ENCODE measurements at places on chromosomes 2 and 18.

DNA sequence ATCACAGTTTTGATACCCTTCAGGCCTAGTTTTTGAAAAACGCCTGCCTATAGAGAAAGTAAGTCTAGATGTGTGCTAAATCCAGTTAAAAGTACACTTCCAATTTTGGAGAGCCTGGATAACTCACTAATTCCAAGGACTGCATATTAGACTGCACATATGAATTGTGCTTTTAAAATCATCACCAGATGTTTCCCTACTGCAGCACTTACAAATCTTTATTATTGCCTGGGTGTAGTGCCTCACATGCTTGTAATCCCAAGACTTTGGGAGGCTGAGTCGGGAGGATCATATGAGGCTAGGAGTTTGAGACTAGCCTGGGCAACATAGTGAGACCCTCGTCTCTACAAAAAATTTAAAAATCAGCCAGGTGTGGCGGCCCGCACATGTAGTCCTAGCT, 35.9 kb upstream of the HTR2B start:
- DNase-seq, result no peak

DNA sequence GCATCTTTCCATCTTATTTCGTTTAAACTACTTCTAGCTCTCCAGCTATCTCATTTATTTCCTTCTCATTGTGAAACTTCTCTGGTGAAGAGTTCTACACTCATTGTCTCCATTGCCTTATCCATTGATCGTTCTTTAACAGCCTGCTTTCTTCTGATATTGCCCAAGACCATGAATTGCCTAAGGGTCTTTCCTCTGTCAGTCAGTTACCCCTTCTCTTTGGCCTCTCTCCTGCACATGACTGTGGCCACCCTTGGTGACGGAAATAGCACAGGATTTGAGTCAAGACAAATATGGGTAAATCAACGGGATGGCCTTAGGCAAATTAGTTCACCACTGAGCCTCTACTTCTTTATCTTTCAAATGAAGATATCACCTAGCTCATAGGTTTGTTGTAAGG, 26.6 kb downstream of the NHEJ1 start:
- DNase-seq, result no peak

GRCh38 chr2:183383854-183384253, 259.6 kb downstream of the NUP35 start:
- DNase-seq, result no peak

DNA sequence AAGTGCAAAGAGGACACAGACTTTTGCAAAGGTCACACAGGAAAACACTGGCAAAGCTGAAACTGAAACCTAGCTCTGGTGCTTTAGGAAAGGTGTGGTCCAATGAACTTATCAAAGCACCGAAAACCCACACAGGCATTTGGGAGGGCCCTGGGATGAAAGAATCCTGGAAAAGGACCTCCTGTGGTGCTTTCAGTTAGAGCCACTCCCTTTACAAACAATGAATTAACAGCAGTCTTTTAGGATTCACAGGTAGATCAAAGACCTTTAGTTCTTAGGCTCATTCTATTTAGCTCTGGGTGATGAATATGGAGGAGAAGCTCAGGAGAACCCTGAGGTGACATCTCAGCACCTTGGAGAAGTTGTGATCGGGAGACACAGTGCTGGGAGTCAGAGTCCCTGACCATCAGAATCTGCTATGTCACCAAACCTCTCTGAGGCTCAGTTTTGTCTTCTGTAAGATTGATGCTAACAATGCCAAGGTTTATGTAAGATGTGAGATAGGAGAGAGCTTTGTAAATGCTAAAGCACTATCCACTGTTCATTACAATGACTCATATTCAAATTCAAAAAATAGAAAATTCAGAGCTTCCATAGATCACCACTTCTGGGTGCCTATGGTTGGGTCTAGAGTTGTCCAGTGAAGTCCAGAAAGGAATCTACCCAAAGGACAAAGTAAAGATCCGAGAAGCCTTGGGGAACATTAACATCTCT, 39.3 kb downstream of the VSNL1 start:
- no peak for DNase-seq

DNA sequence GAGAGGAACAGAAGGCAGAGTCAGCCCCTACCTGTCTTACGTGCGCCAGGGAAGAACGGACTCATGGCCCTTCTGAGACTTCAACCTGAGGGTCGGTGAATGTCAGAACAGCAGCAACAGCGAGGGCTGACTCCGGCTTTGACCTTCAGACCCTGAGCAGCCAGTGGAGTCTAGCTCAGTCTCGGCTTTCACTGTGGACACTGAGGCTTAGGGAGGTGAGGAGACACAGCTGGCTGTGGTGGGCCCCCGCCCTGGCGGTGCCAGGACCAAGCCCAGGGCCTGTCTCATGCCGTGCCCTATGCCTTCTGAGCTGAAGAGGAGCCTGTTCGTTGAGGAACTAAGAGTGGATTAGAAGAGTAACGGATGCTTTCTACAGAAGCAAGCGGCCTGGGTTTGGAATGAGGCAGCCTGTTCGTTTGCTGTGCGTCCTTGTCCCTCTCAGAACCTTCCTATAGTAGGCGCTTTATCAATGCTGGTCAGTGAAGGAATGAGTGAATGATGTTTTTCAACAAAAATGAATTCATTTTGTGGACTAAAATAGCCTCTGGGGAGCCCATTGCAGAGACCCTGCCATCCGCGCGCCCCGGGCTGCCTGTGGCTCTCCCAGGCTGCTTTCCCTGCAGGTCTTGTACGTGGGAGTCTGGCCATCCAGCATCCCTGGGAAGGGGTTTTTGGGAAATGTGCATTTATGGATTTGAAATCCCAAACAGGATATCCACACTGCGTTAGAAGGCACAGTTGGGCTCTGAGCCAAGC, 38.9 kb downstream of the ASB1 start:
- DNase-seq, result no peak

DNA sequence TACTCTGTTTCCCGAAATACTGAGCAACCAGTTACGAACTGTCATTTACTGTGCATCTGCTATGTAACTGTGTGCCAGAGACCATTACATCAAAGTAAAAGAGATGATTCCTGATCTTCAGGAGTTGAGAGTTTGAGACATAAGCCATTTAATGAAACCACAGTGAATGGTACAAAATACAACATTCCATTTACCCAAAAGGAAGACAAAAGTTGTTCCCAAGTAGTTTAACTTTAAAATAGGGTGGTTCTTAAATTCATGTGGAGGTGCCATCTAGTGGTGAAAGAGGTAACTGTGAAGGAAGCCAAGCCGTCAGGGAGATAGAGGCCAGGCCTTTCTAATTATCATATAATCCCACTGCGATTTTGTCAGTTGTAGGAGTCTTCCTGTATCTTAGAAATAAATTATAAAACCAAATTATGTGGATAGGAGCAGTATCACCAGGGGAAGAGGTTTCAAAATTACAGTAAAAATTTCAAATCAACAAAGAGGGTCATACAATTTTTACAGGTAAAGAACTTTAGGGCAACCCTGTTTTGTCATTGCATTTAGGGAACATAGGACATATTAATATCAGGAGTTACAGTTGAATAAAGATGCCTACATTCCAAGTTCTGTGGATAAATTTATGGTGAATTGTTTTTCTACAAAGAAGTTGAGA, 67.7 kb downstream of the EPAS1 start:
- DNase-seq, result no peak

GRCh38 chr2:220167956-220168355, 540.5 kb downstream of the SLC4A3 start:
- no peak for DNase-seq

DNA sequence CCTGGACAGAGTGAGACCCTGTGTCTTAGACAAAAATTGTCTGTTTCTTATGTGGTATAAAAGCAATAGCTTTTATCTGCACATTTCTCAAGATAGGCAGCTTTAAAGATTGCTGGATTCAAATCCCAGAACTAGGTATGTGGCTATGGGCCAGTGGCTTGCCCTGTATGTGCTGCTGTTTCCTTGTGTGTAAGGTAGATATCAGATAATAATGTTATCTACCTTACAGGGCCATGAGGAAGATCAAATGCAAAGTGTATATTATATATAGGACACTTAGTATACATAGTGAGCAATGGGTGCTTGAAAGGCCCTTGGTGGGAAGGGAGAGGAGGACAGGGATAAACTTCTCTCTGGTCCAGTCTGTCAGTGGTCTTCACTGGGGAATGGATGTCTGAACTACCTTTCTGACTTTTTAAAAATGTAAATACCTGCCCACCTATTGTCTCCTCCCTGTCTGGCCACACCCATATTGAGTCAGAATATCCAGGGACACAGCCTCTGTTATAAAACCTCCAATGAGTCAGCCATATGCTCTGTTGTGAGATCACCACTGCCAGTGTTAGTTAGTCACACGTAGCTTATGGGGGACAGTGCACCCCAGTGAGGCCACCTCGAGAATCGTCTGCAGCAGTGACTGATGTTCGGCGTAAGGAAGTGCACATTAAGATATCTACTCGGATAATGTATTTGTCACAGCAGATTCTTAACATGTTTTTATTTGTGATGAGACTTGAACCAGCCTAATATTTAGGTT, 383.4 kb downstream of the PTPRM start:
- DNase-seq, result no peak

DNA sequence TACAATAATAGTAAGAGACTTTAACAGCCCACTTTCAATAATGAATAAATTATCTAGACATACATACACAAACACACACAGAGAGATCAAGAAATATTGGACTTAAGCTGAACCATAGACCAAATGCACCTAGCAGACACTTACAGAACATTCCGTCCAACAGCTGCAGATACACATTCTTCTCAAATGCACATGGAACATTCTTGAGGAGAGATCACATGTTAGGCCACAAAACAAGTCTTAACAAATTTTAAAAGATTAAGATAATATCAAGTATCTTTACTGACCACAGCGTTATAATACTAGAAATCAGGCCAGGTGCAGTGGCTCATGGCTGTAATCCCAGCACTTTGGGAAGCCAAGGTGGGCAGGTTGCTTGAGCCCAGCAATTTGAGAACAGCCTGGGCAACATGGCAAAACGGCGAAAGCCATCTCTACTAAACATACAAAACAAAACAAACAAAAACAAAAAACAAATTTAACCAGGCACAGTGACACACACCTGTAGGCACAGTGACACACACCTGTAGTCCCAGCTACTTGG, 7.4 kb downstream of the CERKL start:
- no peak for DNase-seq

- no peak for DNase-seq
These were observed 41.6 kb downstream of the SEMA4F start for GRCh38 chr2:74695663-74696062.

GRCh38 chr18:59892123-59892522, 7.7 kb upstream of the PMAIP1 start:
- no peak for DNase-seq

DNA sequence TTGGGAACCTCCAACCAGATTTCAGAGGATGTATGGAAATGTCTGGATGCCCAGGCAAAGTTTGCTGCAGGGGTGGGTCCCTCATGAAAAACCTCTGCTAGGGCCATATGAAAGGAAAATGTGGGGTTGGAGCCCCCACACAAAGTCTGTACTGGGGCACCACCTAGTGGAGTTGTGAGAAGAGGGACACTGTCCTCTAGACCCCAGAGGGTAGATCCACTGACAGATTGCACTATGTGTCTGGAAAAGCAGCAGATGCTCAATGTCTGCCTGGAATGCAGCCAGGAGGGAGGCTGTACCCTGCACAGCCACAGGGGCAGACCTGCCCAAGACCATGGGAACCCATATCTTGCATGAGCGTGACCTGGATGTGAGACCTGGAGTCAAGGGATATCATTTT, 573.7 kb upstream of the NXPH2 start:
- no peak for DNase-seq

GRCh38 chr18:80148326-80149199, 39.5 kb downstream of the ADNP2 start:
- DNase-seq, result no peak

DNA sequence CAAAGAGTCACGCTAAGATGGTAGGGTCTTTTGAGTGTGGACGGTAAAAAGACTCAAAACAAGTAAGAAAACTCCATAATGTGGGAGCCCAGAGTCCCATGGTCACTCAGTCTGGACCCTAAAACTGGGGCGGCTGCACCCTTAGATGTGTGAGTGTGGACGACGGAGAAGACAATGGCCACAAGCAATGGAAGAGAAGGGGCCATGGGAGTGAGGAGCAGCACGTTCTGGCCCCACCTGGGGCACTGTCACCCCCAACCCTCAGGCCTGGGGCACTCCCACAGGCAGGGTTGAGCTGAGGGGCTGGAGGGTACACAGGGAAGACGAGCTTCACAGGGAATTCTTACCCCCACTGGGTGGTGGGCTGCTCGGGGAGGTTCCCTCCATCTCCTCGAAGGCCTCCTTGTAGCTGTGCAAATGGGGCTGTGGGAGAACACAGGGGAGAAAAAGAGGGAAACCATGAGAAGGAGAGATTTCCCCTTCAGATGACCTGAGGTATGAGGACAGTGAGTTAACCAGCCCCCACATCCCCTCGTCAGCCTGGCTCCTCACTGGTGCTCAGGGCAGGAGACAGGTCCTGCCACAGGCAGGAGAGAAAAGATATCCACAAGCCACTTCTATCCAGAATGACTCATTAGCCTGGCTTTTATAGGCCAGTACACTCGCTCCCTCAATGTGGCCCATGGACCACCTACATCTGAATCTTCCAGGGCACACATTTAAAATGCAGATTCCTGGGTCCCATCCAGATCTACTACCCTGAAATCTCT, 167.9 kb downstream of the TNS1 start:
- no peak for DNase-seq

DNA sequence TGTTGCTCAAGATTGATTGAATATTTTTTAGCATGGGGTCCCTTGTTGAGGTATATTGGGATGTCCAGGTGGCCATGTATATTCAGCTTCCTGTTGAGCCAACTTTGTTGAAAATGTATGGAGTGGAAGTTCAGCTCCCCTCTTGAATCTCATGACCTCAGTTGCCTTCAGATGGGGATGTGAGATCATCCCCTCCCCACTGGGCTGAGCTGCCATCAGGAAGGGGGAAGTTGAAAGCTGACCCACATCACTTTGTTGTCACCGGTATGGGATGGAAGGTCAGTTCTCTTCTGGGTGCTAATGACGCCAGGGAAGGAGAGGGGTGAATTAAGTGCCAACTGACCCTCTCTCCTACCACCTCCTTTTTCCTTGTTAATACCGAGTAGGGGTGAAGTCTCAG, 33.9 kb downstream of the ACOXL start:
- DNase-seq, result no peak

DNA sequence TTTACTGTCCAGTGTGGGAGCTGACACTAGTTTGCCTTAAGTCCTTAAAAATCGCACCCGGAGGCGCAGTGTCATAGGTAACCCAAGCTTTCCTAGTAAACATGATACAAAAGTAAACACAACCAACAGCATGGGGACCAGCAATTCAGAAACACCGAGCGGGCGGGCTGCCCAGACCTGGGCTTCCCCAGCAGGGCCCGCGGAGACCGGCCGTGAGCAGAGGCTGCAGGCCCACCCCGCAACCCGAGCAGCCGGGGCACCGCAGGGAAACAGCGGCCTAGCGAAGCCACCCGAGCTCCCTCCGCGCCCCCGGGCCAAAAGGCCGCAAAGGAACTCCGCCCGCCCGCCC, 296 bp downstream of the TTC21B start:
- DNase-seq, result no peak

- DNase-seq, result no peak
These were observed 28.3 kb downstream of the DRC1 start for GRCh38 chr2:26429779-26430578.
